ENCODE measurements at places on chromosomes 5 and 9.
A peak's percentile ranks its signal among the peaks of the same experiment; 100 is the strongest.

- DNase-seq, result no peak
Observed at GRCh38 chr9:115213818-115214334, 95.9 kb upstream of the TNC start.

GRCh38 chr9:129482521-129483414, 138.1 kb downstream of the C9orf50 start:
- DNase-seq, result peak; percentile 70

DNA sequence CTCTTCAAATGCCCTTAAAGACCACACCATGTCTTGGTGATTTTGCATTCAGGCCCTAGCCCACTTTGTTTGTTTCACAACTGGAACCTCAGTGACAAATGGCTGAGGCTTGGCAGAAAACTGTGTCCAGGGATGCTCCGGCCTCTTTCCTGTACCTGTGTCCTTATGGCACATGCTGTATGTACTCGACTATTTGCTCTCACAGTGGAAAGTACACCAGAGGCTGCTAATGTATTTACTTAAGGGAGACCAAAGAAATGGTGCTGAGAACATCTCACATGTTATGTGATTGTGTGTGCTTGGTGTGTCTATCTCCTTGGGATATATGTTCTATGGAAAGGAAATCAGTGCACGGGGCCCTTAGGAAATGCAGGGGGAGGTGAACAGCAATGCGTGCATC, 263.3 kb downstream of the GADD45G start:
- DNase-seq, result no peak

- DNase-seq, result no peak
Observed at GRCh38 chr9:120833325-120833724, 9.4 kb downstream of the PSMD5 start.

GRCh38 chr5:91434348-91434747, 51.2 kb upstream of the ARRDC3 start:
- DNase-seq, result no peak

DNA sequence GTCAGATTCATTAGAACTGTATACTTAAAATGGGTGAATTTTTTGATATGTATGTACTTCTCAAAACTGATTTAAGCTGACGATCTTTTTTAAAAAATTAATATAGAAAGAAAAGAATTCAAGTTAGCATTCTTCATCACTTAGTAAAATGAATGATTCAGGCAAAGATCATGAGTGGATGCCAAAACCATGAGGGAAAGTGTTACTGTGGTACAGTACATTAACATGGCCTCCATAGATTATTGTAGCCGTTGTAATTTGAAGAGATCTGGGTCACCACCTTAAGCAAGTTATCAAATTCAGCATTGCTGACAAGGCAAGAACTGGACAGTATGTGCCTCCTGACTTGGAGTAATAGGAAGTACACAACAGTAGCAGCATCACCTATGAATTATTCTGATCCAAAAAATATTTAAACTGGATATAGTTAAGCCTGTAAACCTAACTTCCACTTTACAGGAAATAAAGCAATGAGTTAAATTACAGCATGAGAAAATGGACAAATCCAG, 29.7 kb downstream of the C9orf85 start:
- no peak for DNase-seq

Data from caudate nucleus (tissue), 63 donors.